ENCODE measurements at places on chromosomes 16 and 17. TPM values are rescaled to one million over a fixed set of nuclear protein-coding genes. Genes with fewer than 3 reads are reported as not detected.

DNAH17 gene
- polyA plus RNA-seq = not detected

CLEC18B gene
- not detected for polyA plus RNA-seq

CIAO2B gene
- 132 TPM for polyA plus RNA-seq

KRT12 gene
- polyA plus RNA-seq = not detected

CLEC3A gene
- polyA plus RNA-seq = not detected

QPRT gene
- 0.74 TPM for polyA plus RNA-seq

SGCA gene
- polyA plus RNA-seq = not detected

PROCA1 gene
- 1.2 TPM for polyA plus RNA-seq

TPSAB1 gene
- not detected for polyA plus RNA-seq

WNT9B gene
- polyA plus RNA-seq = not detected

EVI2B gene
- polyA plus RNA-seq = 97.4 TPM

GSG1L gene
- not detected for polyA plus RNA-seq

MYH1 gene
- not detected for polyA plus RNA-seq

TPSD1 gene
- not detected for polyA plus RNA-seq

ALOX12B gene
- polyA plus RNA-seq = not detected

TP53TG3B gene
- not detected for polyA plus RNA-seq

CD300LB gene
- not detected for polyA plus RNA-seq

MT4 gene
- not detected for polyA plus RNA-seq

HEATR9 gene
- 0.55 TPM for polyA plus RNA-seq

TP53TG3C gene
- not detected for polyA plus RNA-seq

INO80E gene
- 6.5 TPM for polyA plus RNA-seq

SHISA9 gene
- polyA plus RNA-seq = not detected

MYH3 gene
- not detected for polyA plus RNA-seq

MAF gene
- 2.2 TPM for polyA plus RNA-seq

KRT33A gene
- not detected for polyA plus RNA-seq

SCNN1B gene
- not detected for polyA plus RNA-seq

SECTM1 gene
- polyA plus RNA-seq = 1.9 TPM

SNAI3 gene
- polyA plus RNA-seq = 13.5 TPM

KRT17 gene
- polyA plus RNA-seq = not detected

SLC7A6 gene
- polyA plus RNA-seq = 18.7 TPM

SPIRE2 gene
- 0.18 TPM for polyA plus RNA-seq
